ENCODE measurements at places on chromosomes 6 and 20.

DNA sequence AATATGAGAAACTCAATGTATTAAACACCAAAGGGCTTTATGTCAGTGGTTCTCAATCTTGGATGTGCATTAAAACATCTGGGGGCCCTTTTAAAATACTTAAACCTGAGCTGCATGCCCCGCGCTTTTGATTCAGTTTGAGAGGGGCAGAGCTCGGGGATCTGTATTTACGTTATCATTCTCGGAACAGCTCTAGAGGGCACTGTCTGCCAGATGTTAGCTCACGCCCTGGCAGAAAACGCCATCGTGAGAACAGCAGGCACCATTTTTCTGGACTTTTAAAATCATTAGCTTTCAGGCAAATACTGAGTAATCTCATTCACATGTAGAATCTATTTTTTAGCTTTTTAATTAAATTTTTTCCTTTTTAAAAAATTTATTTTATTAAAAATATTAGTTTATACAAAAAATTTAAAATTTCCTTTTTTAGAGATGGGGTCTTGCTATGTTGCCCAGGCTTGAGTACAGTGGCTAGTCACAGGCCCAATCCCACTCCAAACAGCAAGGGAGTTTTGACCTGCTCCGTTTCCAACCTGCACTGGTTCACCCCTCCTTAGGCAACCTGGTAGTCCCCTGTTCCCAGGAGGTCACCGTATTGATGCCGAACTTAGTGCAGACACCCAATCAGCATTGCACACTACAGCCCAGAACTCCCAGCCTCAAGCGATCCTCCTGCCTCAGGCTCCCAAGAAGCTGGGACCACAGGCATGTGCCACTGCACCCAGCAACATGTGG, 30.0 kb upstream of the ZNF133 start:
- DNase-seq, result no peak

DNA sequence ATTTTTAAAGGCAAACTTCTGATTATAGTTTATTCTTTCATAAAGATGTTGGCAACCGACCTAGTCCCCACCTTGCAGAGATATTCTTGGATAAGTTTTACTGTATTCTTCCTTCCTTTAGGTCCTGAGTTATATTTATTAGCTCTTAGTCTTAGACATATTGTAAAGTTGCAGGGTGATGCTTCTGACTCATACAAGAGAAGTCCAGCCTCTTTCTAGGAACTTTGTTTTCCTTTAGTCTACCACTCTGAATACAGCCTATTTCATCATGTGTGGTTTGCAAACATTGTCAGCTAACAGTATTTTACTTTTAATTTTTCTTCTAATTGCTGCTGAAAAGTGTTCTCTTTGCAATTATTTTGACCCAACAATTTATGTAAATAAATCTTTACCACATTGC, 686.7 kb downstream of the COL12A1 start:
- no peak for DNase-seq

DNA sequence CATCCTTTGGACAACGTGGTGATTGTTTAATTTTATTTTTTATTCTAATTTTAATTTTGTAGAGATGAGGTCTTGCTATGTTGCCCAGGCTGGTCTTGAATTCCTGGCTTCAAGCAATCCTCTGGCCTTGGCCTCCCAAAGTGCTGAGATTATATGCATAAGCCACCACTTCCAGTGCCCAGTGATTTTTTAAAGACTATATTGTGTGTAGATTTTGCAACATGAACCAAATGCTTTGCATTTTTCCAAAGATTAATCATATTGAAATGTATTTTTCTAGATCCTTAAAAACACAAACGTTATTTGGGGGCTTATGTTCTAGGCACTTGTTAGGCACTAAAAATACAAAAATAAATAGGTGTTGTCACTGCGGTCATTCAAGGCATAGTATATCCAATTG, 117.6 kb upstream of the CCN2 start:
- DNase-seq, result no peak

DNA sequence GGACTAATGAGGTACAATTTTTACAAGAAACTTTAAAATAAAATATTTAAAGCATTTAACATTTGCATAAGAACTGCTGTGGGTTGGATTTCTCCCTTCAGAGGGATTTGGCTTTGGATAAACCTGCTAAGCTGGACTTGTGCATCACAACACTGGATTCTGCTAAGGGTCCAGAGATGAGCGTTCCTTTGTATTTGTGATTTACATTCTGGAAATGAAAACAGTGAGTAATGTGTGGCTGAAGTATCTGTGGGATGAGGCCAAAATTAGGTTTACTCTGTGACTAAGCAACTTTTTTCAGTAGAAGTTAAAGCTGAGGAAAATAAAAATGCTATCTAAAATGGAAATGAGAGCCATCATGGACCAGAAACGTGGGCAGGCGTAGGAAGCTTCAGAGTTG, 494.3 kb downstream of the EPM2A start:
- DNase-seq, result no peak

DNA sequence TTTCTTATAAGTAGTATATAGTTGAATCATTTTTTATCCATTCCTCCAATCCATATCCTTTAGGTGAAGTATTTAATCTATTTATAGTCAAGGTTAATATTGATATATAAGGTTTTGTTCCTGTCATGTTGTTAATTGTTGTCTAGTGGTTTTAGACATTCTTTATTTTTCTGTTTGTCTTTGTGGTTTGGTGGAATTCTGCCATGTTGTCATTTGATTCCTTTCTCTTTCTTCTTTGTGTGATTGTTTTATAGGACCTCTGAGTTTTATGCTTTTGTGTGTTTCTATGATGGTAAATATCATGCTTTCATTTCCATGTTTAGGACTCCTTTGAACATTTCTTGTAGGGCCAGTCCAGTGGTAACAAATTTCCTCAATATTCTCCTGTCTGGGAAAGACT, 450.3 kb upstream of the BTBD3 start:
- DNase-seq, result no peak

- peak; percentile 87 for DNase-seq
These were observed 588 bp downstream of the SCAF8 start for GRCh38 chr6:154733626-154734382.

DNA sequence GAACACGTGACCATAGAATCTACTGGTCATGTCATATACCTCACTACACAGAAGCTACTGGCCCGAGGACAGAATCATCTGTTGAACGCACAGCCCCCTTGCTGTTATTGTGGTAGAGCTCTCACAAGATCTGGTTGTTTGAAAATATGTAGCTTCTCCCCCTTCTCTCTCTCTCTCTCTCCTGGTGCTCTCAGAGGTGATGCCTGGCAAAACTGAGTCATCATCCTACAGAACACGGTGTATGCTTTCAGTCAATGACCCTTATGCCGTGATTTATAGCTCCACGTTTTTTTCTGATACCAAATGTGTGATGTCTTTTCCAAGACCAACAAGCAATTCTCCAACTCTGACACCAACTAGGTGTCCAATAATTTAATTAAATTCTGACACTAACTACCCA, 13.0 kb upstream of the RBM24 start:
- no peak for DNase-seq

DNA sequence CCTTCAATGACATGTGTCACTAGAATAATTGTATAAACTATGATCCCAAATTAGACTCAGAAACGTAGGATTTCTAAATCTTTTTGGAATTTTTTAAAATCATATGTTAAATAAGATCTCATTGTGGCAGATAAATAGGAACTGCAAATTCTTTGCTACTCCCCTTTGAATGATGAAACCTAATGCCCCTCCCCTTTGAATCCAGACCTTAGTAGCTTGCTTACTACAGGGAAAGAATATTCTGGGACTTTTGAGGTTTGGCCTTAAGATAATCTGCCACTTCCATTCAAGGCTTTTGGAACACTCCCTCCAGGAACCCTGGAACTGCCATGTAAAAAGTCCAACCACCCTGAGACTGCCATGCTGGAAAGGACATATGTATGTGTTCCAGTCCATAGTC, 7.1 kb downstream of the TDP2 start:
- DNase-seq, result no peak

DNA sequence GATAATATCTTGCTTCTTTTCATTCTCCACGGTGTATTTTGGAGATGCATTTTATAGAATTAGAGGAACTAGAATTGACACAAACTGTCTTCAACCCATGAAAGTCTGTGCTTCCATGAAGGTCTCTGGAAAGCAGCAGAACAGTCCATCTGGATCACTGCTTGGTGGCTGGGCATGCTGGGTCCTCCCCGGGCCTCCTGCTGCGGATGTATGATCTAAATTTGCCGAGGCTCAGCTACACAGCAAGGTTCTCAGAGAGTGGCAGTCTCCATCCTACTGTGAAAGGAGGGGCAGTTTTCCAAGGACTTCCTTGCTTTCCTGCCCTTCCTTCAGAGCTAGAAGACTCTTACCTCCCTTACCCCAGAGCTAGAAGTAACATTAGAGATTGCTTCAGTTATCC, 15.1 kb downstream of the PKIG start:
- DNase-seq, result no peak

GRCh38 chr6:4851035-4851434, 74.8 kb downstream of the CDYL start:
- no peak for DNase-seq

GRCh38 chr6:26202201-26202611, 115.0 kb downstream of the HFE start:
- DNase-seq, result no peak

GRCh38 chr6:154143753-154144152, 104.7 kb downstream of the OPRM1 start:
- DNase-seq, result no peak

DNA sequence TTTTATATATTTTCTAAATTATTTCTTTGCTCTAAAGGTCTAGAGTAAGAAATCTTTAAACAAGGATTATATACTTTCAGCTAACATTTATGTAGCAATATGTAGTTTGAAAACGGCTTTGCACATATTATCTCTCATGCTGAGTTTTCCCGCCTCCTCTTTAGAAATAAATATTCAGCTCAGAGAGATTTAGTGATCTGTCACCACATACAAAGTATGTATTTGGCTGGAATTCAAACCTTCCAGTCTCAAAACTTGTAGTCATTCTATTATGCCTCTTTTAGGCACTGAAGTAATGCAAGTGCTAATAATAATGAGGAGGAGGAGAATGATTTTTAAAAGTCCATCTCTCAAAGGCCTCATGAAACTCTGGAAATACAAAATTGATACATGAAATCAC, 525.0 kb downstream of the GRIK2 start:
- no peak for DNase-seq

- no peak for DNase-seq
These were observed 445.8 kb upstream of the JAG1 start for GRCh38 chr20:11119573-11119972.

GRCh38 chr6:127494240-127494767, 24.8 kb downstream of the MTCL3 start:
- DNase-seq, result no peak

- DNase-seq, result no peak
These were observed 405.5 kb upstream of the PLCB4 start for GRCh38 chr20:8663424-8663823.

All from activated T-helper 2 cell treated with anti-CD3 and anti-CD28 coated beads, Interferon-gamma antibody, Interleukin-2, Interleukin-4, amounts not matched to agents 10 μg/mL and 5 μg/mL and 100 μg/mL, durations not matched to agents 14 hours and 24 hours and 36 hours (primary cell).